Vein endothelial cell (primary cell): ENCODE measurements at places on chromosomes 1 and 21. TPM values are rescaled to one million over a fixed set of nuclear protein-coding genes. Genes with fewer than 3 reads are reported as not detected.

TMEM79 gene
- 0.98 and 1.9 TPM in 2 replicates for total RNA-seq

ORC1 gene
- 5.9 and 11.5 TPM in 2 replicates for total RNA-seq

CYP4X1 gene
- total RNA-seq, result 3.3 and 4.8 TPM in 2 replicates

ADORA1 gene
- not detected in 2 replicates for total RNA-seq

TMIGD3 gene
- 0.33 and 0.38 TPM in 2 replicates for total RNA-seq

CEP85 gene
- 8.8 and 12.2 TPM in 2 replicates for total RNA-seq

RXFP4 gene
- not detected in 2 replicates for total RNA-seq

OPTC gene
- not detected in 2 replicates for total RNA-seq

SYDE2 gene
- total RNA-seq, result 5.9 and 7.6 TPM in 2 replicates

COL11A1 gene
- under 0.01 TPM in 2 replicates for total RNA-seq

RBP7 gene
- not detected in 2 replicates for total RNA-seq

ZNF648 gene
- not detected in 2 replicates for total RNA-seq
